Suppressor macrophage treated with lipopolysaccharide for 1 hour (primary cell): ENCODE measurements at places on chromosomes 16 and 17.

- DNase-seq, result peak; percentile 28
Observed at GRCh38 chr16:59039066-59039720, 305.1 kb upstream of the GOT2 start.

DNA sequence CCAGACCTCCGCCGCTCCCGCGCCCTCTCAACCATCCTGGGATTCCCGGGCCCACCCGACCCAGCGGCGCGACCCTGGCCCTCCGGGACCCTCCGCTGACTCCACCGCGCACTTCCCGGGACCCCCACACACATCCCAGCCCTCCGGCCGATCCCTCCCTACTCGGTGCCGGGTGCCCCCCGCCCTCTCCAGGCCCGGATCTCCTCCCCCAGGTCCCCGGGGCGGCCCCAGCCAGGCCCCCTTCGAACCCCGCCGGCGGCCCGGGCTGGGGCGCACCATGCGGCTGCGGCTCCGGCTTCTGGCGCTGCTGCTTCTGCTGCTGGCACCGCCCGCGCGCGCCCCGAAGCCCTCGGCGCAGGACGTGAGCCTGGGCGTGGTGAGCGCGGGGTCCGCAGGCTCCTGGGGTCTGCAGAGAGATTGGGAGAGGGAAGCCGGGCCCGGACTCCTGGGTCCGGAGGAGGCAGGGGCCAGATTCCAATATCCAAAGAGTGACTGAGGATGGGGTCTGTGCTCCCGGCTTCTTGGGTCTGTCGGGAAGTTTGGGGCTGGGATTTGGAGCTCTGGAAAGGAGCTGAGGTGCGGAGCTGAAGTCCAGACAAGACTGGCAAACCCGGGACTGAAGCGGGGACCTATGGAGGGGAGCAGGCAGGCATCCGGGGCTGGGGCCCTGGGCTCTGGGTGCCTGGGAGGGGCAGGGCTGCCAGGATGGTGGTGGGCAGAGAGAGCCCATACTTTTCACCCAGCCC is 453 bp downstream of the MMP25 start:
- no peak for DNase-seq

GRCh38 chr17:41814195-41814594 is 1.4 kb downstream of the FKBP10 start:
- no peak for DNase-seq

DNA sequence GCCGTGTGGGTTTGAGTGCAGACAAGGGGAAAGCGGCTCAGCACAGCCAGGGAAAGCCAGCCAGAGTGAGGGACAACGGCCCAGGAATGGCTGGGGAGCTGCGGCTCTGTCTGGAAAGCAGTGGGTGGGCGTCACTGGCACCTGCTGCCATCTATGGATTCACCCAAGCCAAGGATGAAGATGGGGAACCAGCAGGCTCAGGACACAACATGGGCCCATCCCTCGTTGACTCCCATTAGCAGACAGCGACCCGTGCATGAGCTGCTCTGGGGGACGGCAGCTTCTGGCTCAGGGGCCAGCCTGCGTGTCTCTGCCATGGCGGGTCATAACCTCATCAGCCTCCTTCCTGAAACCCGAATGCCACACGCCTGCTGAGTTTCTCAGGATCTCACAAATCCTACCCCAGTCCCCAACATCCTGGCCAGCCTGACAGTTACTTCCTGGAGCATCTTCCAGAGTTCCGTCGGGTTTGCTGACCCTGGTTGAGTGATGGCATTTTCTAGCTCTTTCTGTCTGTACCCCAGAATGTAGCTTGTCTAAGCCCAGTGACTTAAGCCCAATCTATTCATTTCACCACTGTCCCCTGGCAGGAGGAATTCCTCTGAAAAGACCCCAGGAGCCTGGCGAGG is 50.7 kb downstream of the SLC7A5 start:
- no peak for DNase-seq

DNA sequence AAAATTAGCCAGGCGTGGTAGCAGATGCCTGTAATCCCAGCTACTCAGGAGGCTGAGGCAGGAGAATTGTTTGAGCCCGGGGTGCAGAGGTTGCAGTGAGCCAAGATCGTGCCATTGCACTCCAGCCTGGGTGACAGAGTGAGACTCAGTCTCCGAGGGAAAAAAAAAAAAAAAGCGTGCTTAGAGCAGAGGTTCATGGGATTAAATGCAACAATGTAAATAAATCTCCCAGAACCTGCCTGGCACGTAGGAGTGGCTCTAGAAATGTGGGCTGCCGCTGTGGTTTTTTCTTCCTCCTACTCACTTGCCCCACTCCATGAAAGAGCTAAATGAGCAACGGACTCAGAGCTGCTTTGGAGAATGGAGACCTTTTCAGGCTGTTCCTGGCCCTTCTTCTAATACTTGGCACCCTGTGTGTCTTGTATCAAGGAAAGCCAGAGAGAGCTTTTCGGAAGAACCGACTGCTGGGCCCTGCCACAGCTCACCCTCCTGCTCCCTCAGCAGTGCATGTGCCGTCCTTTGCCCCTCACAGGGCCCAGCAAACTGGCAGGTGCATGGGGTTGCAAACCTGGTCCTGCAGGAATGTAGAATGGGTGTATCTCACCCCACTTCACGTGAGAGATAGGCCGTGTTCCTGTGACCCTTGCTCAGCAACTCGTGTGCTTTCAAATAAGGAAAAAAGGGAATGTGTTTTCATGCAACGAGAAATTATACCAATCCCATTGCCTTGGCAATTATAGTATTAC is 52.0 kb downstream of the LDHD start:
- peak; percentile 47 for DNase-seq

GRCh38 chr17:19487024-19487600 is 46.5 kb upstream of the SLC47A1 start:
- no peak for DNase-seq

DNA sequence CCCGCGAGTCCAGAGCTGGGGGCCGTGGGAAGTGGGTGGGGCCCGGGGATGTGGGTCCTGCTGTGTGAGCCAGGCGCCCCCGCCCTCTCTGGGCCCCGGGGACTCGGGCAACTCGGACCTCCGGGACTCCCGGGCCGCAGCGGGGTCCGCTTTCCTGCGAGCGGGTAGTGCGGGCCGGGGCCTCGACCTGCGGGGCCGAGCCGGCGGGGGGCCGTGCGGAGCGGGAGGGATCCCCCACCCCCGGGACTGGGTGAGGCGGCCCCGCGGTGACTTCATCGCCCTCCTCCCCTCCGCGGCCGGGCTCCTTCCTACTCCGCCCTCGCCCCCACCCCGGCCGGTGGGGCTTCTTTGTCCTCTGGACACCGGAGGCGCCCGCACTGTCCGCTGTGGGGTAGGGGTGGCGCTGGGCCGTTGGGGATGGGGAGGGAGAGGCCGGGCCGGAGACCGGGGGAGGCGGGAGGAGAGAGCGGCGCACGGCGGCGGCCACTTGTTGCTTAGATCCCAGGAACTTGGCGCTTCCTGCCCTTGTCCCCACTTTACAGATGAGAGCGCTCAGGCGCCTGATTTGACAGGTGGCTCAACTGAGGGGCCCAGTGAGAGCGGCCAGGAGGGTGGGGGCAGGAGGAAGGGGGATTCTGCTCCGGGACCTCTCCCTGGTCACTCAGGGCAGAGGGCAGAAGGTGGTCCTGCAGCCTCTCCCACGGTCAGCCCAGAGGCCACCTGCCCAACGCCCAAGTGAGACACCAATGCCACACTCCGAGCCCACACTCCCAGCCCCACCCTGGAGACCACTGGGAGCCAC is 874 bp downstream of the CMTM3 start:
- peak; percentile 85 for DNase-seq

DNA sequence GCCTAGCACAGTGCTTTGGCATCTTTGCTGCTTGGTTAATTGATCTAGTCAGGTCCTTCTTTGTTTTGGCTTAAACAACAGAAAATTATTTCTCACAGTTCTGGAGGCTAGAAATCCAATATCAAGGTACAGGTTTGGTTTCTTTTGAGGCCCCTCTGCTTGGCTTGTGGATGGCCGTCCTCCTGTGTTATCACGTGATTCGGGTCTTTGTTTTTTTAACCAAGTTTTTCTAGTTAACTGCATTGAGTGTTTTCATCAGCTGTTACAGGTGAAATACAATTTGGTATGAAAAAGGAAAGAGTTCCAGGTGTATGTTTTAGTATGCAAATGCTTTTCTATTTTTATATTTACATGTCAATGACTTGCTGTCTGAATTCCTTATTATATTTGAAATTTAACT is 2.8 kb downstream of the NLK start:
- no peak for DNase-seq

GRCh38 chr17:72125742-72126141 is 4.9 kb downstream of the SOX9 start:
- DNase-seq, result no peak

- DNase-seq, result no peak
Observed at GRCh38 chr16:84027625-84028024, 15.0 kb downstream of the SLC38A8 start.

- DNase-seq, result no peak
Observed at GRCh38 chr16:14146445-14146844, 75.3 kb downstream of the MRTFB start.

- no peak for DNase-seq
Observed at GRCh38 chr16:58535100-58535499, 19.8 kb downstream of the SETD6 start.

GRCh38 chr16:20049831-20050230 is 23.9 kb downstream of the GPR139 start:
- no peak for DNase-seq

- DNase-seq, result peak; percentile 9
Observed at GRCh38 chr17:6521586-6521985, 34.8 kb downstream of the PITPNM3 start.

GRCh38 chr17:72136692-72137091 is 15.9 kb downstream of the SOX9 start:
- no peak for DNase-seq

GRCh38 chr16:71826533-71827017 is 17.9 kb upstream of the AP1G1 start:
- DNase-seq, result no peak

DNA sequence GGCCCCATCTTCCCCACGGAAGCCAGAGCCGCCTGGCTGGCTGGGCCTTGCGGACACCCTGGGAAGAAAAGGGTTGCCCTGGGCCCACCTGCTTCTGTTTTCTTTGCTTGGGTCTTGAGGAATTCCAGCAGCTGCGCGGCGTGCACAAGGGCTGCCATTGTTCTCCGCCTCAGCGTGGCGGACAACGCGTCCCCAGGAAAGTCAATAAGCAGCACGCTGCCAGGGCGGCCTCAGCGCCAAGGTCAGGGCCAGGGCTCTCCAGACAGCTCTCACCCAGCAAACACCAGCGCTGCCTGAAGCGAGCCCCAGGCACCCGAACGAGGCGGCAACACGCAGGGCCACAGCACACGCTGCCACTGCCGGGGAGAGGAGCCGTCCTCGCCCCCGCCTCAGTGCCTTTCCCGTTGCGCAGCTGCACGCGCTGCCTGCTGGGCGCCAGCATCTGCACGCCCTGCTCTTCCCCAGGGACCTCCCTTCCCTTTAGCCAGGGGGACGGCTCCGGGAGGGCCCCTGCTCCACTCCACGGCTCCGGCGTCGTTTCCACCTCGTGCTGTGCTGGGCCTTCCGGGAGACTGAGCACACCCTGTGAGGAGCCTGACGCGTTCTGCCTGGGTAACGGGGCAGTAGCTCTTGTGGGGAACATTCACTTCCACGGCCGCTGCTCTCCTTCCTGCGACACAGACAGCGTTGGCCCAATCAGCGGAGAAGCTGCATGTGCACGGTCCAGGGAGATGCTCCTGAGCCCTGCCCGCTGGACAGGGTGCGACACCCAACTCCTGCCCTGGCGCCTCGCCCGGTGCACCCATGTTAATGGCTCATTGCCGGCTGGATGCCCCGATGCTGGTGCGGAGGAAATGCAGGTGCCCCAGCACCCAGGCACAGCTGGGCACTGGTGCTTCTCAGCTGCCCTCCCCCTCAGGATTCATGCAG is 57.8 kb downstream of the LMF1 start:
- no peak for DNase-seq

- DNase-seq, result peak; percentile 74
Observed at GRCh38 chr17:69246726-69247375, 18.2 kb upstream of the ABCA10 start.

DNA sequence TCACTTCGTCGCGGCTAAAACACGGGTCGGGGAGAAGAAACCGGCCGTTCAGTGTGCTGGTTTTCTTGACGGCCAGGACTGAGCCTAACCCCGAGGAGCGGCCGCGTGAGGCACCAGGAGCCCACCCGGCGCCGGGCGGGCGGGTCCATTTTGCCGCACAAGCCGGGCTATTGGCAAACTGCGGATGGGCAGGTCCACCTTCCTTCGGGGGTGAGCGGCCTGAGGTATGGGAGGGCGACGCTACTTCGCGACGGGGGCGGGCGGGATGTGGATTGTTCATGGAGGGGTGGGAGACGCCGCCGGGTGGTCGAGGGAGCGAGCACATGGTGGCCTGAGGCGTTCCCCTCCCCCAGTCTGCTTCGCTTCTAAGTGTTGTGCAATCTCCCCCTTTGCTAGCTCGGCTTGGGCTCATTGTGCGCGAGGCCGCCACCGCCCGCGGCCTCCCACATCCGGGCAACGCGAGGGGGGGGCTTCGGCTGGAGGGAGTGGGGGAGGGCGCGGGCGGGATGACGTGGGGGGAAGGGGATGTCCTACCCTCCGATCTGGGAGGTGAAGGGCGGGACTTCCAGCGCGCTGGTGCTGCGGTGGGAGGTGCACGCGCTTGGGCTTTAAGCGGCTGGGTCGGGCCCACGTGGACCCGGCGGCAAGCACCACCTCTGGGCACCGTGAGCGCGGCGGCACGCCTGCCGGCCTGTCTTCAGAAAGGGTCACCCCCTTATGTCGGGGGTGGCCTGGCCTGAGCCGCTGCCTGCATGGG is 5.9 kb upstream of the CD68 start:
- peak; percentile 95 for DNase-seq

GRCh38 chr17:78706271-78706915 is 75.7 kb downstream of the CYTH1 start:
- DNase-seq, result no peak
